Stimulated activated CD4-positive, alpha-beta T cell treated with anti-CD3 and anti-CD28 coated beads, Interleukin-1b, Interleukin-23, amount 100 ng/mL, for 1 hour (primary cell): ENCODE measurements at places on chromosomes 12 and 14.

DNA sequence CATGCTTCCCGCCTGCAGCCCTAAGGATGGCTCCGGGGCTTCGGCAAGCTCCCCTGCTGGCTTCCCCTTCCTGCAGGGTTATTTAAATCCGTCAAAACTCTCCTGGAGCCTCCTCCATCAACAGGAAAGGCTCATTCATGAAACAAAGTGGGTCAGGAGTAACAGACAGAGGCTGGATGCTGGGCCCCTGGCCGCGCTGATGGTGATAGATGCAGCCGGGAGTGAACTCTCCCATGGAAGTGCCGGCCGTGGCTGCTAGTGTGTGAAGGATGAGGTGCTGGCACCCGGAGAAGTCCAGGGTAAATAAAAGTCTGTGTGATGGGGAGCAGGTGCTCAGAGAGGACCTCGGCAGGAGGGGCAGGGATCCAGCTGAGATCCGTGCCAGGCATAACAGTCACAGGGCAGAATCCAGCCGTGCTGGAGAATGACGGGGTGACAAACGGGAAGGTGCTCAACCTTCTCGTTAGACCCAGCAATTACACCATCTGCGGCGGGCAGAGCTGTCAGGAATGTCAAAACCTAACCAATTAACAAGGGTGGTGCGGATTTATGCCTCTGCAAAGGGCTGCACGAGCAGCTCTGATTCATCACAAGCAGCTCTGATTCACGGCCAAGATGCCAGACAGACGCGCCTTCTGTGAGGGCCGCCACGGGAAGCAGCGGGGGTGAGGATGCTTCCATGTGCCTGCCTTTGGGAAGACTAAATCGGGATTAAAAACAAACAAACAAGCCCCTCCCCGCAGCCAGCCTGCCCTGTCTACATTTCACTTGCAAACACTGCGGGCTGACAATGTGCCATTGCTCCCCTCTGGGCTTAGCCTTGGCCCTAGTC, 55.6 kb downstream of the SYNE3 start:
- DNase-seq = no peak

GRCh38 chr14:105247715-105248367, 492 bp upstream of the BTBD6 start:
- no peak for DNase-seq

DNA sequence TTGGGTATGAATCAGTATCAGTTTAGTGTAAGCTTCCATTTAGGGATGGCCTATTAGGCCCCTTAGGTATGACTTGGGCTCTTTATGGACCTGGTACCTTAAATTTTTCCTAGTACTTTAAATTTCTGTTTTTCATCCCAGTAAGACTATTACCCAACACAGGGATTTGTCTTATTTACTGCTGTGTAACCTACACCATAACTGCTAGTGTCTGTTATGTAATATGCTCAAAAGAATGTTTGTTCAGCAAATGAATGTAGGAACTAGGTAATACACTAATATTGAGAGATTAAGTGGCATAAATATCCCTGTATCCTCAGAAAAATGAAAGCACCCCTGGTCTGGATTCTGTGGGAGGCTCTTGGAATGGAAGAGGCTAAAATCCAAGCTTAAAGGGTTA, 63.7 kb upstream of the YARS2 start:
- DNase-seq = no peak

DNA sequence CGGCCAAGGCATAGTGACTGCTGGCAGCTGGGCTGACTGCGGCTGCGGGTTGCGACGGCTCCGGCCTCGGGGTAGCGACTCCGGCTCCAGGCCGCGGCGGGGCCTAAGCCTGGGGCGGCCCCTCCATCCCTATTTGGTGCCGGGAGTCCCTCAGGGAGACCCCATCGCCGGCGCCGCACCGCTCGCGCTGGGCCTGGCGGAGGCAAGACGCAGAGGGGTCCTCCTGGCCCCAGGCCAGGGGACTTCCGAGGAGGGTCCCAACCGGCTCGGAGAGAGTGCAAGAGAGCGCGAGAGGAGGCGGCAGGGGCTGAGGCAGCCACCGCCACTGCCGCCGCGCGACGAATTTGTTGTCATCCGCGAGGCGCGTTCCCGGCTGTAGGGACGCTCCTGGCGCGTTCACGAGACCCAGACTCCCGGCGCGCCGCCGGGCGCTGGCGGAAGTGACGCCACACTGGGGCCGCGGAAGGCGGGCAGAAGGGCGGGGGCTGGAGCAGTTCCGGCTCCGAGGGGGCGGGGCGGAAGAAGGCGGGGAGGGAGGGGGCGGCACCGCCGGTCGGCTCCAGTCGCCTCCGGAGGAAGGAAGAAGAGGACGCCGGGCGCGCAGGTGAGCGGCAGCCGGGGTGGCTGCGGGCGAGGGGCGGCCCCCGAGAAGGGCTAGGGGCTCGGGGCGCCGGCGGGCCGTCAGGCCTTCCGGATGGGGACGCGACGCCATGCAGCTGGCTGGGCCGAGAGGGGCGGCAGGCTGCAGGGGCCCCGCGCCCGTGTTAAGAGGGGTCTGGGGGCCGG, at the start of the genes ATG2B and GSKIP:
Gene ATG2B (minus strand): TSS at position 377 of the 786 bp plus-strand sequence. CDS start 365 bp downstream, at position 12.
Gene GSKIP (plus strand): TSS at position 562 of the 786 bp plus-strand sequence. CDS start 18,722 bp downstream, outside the sequence.
- peak; percentile 96 for DNase-seq

DNA sequence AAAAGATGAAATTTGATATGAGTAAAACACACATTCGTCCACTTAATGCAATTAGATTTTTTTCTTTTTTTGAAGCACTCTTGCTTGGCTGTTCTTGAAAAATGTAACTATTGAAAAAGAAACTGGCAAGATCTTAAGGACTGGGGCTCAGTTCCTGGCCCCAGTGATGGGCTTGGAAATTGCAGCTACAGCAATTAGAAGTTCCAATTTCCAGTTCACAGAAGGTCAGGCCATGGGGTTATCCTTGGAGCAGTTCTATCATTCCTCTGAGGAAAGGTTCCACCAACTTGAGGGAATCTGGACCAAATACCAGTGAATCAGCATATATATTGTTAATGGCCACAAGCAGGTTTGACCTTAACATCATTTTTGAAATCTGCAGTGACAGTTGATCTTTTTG, 18.9 kb downstream of the IGF1 start:
- no peak for DNase-seq

DNA sequence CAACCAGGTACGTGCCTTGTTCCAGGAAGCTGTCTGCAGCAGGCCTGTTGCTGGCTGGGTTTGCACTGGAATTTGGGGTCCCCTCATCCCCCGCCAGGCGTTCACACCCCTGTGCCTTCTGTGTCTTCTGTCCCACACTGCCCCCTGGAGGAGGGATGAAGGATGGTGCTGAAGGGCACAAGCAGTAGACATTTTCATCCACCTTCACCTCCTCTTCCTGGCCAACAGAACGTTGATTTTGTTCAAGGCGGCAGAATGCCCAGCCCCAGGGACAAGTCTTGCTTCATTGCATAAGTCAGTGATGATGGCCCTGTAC, 122.1 kb downstream of the CALM1 start:
- no peak for DNase-seq

GRCh38 chr14:102966681-102967505, 44.4 kb downstream of the AMN start:
- DNase-seq = no peak

DNA sequence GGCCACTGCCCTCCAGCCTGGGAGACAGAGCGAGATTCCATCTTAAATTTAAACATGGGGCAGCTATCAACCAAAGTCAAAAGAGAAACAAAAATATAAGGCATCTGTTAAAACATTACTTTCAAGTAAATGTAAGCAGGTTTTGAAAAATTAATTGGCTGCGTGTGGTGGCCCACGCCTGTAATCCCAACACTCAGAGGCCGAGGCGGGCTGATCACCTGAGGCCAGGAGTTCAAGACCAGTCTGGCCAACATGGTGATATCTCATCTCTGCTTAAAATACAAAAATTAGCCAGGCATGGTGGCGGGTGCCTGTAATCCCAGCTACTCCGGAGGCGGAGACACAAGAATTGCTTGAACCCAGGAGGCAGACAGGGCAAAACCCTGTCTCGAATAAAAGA, 82.7 kb downstream of the PLEKHA5 start:
- no peak for DNase-seq

GRCh38 chr12:123131879-123132402, 18.9 kb downstream of the PITPNM2 start:
- no peak for DNase-seq

DNA sequence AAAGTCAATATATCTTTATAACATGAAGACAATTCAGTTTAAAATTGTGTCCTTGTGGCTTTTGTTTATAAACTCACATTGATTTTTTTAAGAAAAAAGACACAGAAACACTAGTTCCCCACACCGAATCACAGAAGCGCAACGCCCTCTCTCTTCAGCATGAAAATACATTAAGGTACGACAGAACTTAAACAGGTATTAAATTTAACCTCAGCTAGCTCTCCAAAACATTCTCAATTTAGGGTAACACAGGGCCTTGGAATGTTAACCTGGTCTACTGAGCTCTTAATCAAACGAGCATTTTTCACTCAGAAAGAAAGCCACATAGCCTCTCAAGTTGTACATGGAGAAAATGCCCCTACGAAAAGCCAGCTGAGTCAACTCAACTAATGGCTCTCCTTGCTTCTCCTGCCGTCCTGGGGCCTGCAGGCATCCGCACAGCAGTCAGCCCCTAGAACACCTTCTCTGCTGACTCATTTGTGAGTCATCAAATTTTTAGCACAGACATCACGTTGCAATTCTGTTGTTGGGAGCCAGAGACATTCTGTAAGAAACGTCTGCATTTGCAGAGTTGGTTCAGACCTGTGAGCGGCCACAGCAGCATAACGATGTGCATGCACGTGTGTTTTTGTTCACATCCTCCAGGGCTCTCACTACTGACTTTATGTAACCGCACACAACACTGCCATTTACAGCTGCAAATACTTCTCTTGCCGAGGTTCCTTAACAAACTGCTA, 141.6 kb downstream of the ITPR2 start:
- DNase-seq = no peak

DNA sequence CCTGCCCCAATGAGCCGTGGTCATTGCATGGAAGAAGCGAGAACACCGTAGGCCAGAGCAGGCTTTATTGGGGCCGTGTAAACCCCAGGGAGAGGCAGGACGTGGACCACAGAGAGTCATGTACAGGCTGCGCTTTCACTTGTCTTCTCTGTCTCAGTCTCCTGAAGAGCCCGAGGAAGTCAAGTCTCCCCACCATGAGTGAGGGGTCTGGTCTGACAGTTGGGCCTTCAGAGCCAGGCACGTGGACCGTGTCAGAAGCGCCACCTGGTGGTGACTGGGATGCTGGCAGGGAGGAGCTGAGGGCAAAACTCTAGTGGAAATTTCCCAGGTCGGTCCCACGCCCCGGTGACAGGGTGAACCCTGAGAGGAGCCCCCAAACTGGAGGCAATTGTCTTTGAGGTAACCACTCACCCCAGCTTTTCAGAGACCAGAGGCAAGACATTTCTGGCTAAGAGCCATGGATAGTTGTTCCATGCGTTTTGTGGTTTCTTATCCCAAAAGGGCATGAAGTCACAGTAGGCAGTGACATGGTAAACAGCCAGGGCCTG, 17.4 kb downstream of the RPS6KL1 start:
- peak; percentile 72 for DNase-seq

DNA sequence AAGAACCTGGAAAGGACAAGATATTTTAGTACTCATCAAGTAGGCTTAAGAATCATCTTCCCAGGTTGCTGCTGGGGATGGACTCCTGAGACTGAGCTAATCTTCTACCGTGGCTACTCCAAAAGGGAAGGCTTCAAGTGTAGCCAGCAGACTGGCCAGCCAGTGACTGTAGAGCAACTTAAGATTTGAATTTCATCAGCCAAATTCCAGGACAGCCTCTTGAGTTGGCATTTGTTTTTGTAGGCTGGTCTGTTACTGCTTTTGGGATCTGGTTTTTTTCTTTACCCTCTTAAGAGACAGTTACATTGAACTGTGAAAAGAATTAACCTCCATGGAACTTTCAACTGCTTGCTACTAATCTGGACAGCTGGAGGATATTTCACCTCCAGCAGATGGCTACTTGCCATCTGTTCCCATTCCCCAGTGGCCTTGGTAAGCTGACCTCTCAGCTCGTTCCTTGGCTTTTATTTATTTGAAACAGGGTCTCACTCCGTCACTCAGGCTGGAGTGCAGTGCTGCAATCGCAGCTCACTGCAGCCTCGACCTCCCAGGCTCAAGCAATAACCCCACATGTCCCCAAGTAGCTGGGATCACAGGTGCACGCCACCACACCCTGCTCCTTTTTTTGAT, 20.7 kb downstream of the VTI1B start:
- DNase-seq = no peak

- no peak for DNase-seq
Observed at GRCh38 chr12:94107910-94108309, 40.5 kb upstream of the PLXNC1 start.

GRCh38 chr14:72830356-72830755, 63.5 kb downstream of the DPF3 start:
- DNase-seq = no peak

GRCh38 chr12:61542551-61542950, 717.7 kb upstream of the USP15 start:
- no peak for DNase-seq

- no peak for DNase-seq
Observed at GRCh38 chr14:90727082-90727481, 89.1 kb downstream of the TTC7B start.
